ENCODE measurements at places on chromosomes 3 and 15.
A peak's percentile ranks its signal among the peaks of the same experiment; 100 is the strongest.

GRCh38 chr15:48893311-48893710, 15.4 kb downstream of the EID1 start:
- peaks cover 4% of the 10 kb centered on the region for H3K4me1 ChIP-seq
- DNase-seq, result no peak
- no peak overlapping the region for H3K27ac ChIP-seq
- H3K4me3 ChIP-seq, result no peak overlapping the region
- H3K36me3 ChIP-seq, result no peaks in the 10 kb centered on the region
- H3K27me3 ChIP-seq, result no peaks in the 10 kb centered on the region

DNA sequence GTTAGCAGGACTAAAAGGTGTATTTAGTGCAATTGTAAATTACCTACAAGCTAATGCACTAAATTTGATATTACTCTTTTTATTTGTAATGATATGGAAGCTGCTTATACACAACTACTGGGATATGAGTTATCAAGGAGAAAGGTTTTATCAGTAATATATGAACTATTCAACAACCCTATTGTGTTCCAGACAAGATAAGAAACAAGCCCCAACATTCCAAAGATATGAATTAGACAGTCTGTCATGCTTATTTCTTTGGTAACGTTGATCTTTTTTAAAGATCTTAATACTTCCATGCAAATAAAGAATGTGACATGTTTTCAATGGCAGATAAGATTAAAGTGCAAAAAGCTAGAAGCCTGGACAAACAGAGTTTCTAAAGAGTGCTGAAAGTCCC, 314.0 kb upstream of the THBS1 start:
- H3K4me1 ChIP-seq, result no peaks in the 10 kb centered on the region
- no peak for DNase-seq
- H3K4me3 ChIP-seq, result no peak overlapping the region
- H3K27ac ChIP-seq, result no peak overlapping the region

GRCh38 chr15:42141795-42142667, 14.4 kb downstream of the PLA2G4F start:
- peak; percentile 4 for DNase-seq
- no peak overlapping the region for H3K4me3 ChIP-seq
- H3K27me3 ChIP-seq, result no peaks in the 10 kb centered on the region
- no peak overlapping the region for H3K27ac ChIP-seq

DNA sequence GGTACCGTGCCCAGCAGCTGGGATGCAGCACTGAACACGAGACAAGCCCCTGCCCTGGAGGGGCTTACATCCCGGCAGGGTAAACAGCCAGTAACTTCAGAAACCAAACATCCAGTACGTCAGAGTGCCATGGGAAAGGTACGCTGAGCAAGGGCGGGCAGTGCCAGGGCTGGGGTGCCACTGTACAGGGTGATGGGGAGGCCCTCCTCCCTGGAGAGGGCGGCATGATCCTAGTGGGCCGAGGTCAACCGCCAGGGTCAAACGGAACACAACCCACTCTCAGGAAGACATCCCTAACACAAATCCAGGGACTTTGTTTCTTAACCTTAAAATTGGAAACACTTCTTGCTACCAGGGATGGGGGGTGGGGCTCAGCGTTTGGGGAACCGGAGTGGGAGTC, 16.0 kb upstream of the ANPEP start:
- no peaks in the 10 kb centered on the region for H3K4me1 ChIP-seq
- H3K4me3 ChIP-seq, result no peak overlapping the region
- no peak overlapping the region for H3K27ac ChIP-seq
- no peaks in the 10 kb centered on the region for H3K36me3 ChIP-seq
